Stimulated activated naive B cell treated with anti-CD40 and anti-IgM and Interleukin-4, amounts not matched to agents 10 μg/mL and 1 μg/mL and 100 μg/mL, for 72 hours (primary cell): ENCODE measurements at places on chromosomes 5 and 9.

GRCh38 chr9:129868872-129869486, 33.7 kb downstream of the USP20 start:
- DNase-seq, result no peak

- no peak for DNase-seq
Measured at GRCh38 chr5:178298283-178298807, 65.7 kb upstream of the PHYKPL start.

DNA sequence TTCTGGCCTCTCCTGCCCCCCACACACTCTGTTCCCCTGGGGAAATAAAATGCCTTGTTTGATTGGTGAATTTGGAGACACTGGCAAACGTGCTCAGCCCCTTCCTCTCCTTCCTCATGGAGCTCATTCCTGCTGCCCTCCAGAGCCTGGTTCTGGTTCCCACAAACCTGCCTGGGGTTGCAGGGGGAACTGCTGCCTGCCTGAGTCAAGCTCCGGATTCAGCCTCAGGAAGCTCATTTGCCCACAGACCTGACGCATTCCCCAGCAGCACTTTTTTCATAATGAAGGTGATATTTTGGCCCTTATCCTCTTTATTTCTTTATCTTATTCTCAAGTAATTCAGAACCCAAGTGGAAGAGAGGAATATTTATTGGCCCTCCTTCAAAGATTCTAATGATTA, 140.5 kb downstream of the TTLL11 start:
- DNase-seq, result no peak

DNA sequence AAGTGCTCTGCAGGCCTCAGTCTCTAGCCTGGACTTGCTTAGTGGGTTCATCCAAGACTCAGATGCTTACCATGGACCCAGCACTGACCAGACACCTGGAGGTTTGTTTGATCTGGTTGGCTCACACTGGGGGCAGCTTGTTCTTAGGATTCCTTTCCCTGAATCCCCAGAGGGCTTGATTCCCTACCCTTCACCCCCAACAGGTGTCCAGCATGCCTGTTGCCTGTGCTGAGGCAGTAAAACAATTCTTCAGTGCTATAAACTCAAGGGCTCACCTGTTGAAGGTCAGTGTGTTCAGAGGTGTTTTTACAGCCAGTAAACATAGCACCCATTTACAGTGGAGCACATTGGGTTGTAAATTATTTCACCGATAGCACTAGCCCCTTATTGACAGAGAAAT, 123.8 kb upstream of the KLF4 start:
- DNase-seq, result no peak

DNA sequence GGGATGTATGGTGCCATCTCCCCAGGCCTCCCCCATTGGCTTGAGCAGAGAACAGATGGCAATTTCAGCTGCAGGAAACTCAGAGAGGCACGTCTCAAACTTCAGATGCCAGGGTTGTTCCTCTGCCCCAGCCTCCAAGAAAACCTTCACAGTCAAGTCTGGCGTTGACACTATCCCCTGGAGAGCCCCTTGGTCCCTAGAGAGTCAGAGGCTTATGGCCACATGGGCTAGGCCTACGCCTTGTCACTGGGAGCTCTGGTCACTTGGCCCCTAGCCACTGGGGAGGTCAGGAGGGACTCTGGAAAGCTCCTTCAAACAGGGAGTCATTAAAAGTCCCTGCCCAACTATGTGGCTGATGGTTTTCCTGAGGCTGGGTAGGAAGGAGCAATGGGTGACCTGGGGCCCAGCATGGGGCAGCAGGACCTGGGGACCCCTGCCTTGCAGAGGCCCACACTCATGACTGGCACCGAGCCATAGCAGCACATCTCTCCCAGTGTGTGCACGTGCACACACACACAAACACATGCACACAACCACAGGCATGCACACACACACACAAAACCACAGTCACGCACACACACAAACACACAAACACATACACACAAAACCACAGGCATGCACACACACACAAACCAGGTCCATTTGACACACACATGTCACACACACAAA, 144.2 kb downstream of the GADD45G start:
- no peak for DNase-seq

DNA sequence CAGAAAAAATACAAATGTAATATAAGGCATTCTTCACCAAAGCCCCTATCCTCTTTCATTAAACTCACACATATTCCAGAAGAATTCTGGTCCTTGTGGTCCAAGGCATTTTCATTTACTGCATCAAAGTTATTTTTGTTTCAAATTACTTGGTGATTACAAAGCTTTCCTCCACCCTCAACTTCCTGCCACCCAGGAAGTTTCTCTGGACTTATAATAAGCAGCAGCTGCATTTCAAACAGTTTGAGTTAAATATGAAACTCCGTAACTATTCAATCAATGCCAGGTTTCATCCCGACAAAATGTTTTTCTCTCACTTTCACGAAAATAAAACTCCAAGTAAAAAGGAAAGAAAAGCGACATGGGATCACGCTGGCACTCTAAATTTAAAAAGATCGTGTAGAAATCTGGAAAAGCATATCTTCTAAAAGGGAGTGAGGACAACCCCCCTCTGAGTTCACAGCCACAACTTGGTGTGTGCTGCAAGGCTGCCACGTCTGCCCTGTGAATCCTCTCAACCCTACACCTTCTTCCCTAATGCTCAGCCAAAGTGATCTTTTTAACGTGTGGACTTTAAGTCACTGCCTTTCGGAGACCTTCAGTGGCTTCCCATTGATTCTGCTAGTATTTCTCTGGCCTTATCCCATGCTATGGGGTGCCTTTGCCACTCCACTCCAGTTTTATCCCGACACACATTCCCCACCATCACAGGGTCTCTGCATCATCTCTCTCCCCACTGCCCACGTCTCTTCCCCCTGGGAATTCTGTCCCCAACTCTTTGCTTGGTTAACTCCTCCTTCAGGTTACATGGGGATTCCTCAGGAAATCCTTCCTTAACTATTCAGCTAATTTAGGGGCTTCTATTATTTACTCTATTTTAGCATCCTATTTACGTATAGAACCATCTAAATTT, 91.1 kb upstream of the CER1 start:
- no peak for DNase-seq

DNA sequence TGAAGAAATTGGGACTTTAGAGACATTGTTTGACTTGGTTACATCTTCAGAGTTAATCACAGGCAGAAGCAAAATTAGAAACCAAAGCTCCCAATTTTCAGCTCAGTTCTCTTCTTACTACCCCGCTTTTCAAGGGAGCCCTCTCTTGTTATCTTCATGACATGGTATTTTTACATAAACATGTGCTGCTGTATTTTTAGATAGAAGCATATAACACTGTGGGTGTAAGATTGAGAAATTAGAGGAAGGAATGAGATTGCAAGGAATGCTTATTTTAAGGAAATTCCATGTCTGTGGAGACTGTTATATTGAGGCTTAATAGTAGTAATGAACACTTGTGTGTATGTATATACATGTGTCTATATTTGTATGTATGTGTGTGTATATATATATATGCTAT, 401.6 kb downstream of the TMEM232 start:
- DNase-seq, result no peak

GRCh38 chr9:17627641-17628040, 48.8 kb downstream of the SH3GL2 start:
- DNase-seq, result no peak

- DNase-seq, result no peak
Measured at GRCh38 chr9:128765499-128765898, 6.2 kb downstream of the ZER1 start.

DNA sequence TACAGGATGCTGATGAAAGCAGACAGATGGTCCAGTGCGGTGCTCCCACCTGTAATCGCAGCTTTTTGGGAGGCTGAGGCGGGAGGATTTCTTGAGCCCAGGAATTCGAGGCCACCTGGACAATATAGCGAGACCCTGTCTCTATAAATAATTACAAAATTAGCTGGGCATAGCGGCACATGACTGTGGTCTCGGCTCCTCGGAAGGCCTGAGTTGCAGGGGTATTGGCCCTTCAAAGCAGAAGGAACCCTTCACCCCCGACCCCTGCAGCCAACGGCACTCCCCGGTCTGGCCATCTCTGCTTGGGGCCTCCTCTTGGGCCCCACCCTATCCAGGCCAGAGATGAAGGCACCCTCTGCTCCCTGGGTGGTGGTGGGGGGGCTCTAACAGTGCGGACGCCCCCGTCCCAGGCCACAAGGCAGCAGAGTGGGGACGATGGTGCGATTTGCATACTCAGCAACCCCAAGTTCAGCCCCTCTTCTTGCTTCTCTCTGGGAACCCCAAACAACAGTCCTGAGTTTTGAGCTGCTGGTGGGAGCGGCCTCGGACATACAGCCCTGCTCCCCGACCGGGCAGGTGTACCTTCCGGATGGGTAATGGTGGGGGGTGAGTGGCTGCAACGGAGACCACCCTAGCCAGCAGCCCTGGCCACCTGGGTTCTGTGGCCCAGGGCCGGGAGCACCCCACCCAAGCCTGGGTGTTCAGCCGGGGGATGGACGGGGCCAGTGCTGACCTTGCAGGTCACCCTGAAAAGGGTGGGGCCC, 50.7 kb downstream of the NACC2 start:
- DNase-seq, result no peak

DNA sequence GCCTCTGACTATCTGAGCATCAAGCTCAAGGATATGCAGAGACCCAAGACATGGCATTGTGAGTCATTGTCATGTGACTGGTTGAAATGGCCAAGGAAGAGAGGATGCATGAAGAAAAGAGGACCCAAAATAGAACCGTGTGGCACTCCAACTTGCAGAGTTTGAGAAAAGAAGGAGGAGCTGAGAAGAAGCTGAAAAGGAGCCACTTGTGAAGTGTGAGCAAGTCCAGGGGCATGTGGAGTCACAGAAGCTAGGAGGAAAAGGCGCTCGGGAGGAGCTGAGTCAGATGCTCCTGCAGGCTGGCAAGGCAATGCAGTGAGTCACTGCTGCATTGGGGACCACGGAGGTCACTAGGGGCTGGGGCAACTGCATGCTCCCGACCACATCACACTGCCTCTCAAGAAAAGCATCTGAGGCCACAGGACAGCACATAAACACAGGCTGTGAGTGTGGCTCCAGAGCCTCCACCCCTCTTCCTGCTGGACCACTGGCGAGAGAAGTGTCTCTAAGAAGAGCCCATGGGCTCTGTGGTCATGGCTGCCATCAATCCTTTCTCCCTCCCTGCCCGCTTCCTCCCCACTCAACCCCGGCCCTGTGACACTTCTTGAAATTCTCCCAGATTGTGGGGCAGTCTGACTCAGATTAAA, 197.6 kb downstream of the DRD1 start:
- no peak for DNase-seq

GRCh38 chr9:73565026-73565425, 413.4 kb downstream of the ANXA1 start:
- DNase-seq, result no peak

DNA sequence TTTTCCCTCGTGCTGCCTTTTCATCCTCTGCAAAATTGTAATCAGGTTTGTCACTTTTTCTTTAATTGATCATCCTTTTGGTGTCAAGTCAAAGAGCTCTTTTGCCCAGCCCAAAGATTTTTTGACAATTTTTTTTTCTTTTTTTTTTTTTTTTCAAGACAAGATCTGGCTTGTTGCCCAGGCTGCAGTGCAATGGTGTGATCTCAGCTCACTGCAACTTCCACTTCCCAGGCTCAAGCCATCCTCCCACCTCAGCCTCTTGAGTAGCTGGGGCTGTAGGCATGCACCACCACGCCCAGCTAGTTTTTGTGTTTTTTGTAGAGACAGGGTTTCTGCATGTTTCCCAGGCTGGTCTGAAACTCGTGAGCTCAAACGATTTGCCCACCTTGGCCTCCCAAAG, 36.7 kb downstream of the CDK7 start:
- no peak for DNase-seq

- no peak for DNase-seq
Measured at GRCh38 chr9:32419921-32420320, 35.5 kb downstream of the ACO1 start.

GRCh38 chr5:50553560-50553984, 112.5 kb upstream of the EMB start:
- DNase-seq, result no peak

GRCh38 chr5:96818125-96818788, 10.5 kb upstream of the ERAP1 start:
- DNase-seq, result no peak

- DNase-seq, result no peak
Measured at GRCh38 chr9:23554686-23555085, 271.4 kb downstream of the ELAVL2 start.

DNA sequence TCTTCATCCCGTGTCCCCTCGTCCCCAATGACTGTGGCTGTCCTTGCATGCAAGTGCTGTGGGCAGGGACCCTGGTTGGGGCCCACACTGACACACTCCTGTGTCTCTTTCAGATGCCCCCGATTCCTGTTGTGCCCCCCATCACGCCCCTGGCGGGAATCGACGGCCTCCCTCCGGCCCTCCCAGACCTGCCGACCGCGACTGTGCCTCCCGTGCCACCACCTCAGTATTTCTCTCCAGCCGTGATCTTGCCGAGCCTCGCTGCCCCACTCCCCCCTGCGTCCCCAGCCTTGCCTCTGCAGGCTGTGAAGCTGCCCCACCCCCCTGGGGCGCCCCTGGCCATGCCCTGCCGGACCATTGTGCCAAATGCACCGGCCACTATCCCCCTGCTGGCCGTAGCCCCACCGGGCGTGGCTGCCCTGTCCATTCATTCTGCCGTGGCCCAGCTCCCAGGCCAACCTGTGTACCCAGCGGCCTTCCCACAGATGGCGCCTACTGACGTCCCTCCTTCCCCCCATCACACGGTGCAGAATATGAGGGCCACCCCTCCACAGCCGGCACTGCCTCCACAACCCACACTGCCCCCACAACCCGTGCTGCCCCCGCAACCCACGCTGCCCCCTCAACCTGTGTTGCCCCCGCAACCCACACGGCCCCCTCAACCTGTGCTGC, 75.0 kb downstream of the WNK2 start:
- no peak for DNase-seq

- DNase-seq, result peak; percentile 29
Measured at GRCh38 chr5:173707392-173707791, 90.9 kb upstream of the BOD1 start.

DNA sequence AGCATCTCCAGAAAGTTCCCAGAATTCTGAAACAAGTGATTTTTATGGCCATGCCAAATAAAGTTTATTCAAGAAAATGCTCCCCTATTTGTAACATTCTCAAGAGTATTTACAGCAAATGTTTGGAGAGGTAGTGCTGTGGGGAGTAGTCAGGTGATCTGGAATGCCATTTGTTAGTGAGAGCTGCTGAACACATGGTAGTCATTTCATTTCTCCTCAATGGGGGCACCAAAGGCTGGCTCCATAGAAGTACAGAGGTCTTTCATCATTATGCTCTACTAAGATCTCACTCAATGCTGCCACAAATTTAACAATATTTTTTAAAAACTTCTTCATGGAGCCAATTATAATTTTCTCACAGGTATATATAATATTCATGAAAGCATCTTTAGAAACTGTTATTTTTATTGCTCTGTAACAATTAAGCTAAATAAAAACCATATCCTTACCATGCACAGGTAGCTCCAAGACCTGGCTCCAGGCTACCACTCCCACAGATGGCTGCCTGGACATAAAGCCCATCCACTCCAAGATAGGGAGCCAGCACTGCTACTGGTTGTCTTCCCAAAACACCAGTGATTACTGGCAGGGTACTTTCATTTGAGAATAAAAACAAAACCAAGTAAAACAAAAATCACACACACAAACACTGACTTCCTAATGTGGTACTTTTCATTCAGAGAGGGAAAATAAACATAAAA, 200.8 kb downstream of the PLK2 start:
- DNase-seq, result no peak
